ENCODE measurements at places on chromosomes 6 and 20. TPM values are rescaled to one million over a fixed set of nuclear protein-coding genes. Genes with fewer than 3 reads are reported as not detected.

C20orf204 gene
- 0.44 TPM for total RNA-seq

RTN4IP1 gene
- total RNA-seq = 8.1 TPM

GDAP1L1 gene
- total RNA-seq = not detected

HCRTR2 gene
- not detected for total RNA-seq

NFKBIL1 gene
- 12.9 TPM for total RNA-seq

OLIG3 gene
- not detected for total RNA-seq

All from mammary microvascular endothelial cell (primary cell).